Left ventricle myocardium superior (tissue), 1 donor: ENCODE measurements at places on chromosomes 7 and 10. TPM values are rescaled to one million over a fixed set of nuclear protein-coding genes. Genes with fewer than 3 reads are reported as not detected.

- no peak for DNase-seq
Measured at GRCh38 chr10:122171302-122172075, 99.6 kb upstream of the BTBD16 start.

- no peak for DNase-seq
Measured at GRCh38 chr10:12846718-12847117, 154.8 kb downstream of the CCDC3 start.

DNA sequence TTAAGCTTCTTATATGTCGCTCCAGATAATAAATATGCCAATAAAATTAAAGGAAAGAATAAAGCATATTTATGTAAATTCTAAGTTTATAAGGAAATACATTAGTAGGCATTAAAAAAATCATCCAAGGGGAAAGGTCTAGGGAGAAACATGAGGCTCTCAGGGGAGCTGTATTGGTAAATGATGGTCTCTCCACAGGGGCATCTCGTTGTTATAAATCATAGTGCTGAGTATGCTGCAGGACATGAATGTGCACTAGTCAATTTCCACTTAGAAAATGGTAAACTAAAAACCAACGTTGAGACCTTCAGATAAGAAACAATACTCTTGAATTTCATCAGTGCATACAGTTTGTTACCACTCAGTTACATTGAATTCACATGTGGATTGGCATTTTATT lies 194.0 kb upstream of the AHR start:
- no peak for DNase-seq

GRCh38 chr7:135682191-135682590 lies 19.9 kb downstream of the STMP1 start:
- no peak for DNase-seq

- no peak for DNase-seq
Measured at GRCh38 chr10:62193479-62193878, 75.2 kb downstream of the RTKN2 start.

GRCh38 chr10:49218480-49218879 lies 30.3 kb upstream of the TMEM273 start:
- DNase-seq, result no peak

GRCh38 chr7:42730586-42730985 lies 181.3 kb downstream of the C7orf25 start:
- no peak for DNase-seq

- no peak for DNase-seq
Measured at GRCh38 chr7:132532281-132532680, 44.0 kb downstream of the PLXNA4 start.

DNA sequence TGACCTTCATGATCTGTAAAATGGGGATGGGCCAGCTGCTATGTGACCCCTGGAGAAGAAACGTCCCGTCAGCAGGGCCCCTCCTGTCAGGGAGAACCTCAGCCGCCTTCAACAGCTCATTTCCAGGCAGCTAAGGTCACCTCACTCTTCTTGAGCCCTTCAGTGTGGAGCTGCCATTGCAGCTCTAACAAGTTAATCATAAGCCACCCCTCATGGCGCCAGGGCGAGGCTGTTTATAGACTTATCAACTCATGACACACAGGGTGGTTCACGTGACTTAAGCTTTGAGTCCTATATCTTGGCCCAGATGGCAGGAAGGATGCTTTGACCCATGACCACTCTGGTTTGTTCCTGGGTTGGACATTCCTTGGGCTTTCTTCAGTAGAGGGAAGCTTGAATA lies 315.1 kb downstream of the TNS3 start:
- DNase-seq, result no peak

DNA sequence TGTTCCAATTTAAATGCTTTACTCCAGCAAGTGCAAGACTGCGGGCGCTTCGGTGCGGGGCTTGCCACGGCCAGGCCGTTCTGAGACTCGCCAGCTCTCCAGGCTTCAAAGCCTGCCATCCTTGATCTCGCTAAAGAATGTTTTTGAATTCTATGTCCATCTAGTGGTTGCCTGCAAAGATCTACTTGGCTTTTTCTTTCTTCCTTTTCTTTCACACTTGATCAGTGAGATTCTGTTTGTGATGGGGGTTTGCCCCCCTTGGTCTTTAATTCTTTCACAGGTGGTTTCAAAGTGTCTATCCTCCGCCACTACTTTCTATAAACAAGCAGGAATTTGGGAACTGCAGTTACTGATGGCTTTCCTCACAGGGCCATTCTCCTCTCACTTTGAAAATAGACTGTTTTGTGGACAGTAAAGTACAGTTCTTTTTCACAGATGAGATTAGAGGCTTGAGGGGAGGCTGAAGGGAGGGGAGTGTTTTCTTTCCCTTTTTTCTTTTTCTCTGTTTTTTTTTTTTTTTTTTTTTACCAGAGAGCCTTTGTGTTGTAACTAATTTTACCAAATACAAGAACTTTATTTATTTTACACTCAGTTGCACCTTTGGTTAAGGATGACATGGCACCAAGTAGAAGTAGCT lies 15.2 kb upstream of the FBXW4 start:
- no peak for DNase-seq

GRCh38 chr10:27252267-27253000 lies 11.8 kb upstream of the ACBD5 start:
- DNase-seq, result peak; percentile 86

- DNase-seq, result no peak
Measured at GRCh38 chr10:78491812-78492211, 458.1 kb downstream of the RPS24 start.

DNA sequence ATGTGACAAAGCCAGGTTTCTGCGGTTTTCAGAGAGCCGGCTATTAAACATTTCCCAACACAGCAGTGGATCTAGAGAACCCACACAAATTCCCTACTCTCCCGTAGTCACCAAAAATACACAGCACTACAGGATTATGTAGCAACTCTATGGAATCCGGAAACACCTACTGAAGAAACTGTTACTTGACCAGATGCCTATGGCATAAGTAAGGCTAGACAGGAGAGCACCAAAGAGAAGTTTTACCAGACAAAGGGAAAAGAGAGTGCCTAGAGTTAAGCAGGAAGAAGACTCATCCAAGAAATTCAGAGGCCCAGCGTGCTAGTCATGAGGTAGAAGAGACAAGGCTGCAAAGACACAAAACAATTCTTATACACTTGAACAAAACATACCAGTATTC lies 321.1 kb downstream of the PARD3 start:
- DNase-seq, result no peak

- DNase-seq, result no peak
Measured at GRCh38 chr10:28242555-28243204, 60.2 kb downstream of the MPP7 start.

DNA sequence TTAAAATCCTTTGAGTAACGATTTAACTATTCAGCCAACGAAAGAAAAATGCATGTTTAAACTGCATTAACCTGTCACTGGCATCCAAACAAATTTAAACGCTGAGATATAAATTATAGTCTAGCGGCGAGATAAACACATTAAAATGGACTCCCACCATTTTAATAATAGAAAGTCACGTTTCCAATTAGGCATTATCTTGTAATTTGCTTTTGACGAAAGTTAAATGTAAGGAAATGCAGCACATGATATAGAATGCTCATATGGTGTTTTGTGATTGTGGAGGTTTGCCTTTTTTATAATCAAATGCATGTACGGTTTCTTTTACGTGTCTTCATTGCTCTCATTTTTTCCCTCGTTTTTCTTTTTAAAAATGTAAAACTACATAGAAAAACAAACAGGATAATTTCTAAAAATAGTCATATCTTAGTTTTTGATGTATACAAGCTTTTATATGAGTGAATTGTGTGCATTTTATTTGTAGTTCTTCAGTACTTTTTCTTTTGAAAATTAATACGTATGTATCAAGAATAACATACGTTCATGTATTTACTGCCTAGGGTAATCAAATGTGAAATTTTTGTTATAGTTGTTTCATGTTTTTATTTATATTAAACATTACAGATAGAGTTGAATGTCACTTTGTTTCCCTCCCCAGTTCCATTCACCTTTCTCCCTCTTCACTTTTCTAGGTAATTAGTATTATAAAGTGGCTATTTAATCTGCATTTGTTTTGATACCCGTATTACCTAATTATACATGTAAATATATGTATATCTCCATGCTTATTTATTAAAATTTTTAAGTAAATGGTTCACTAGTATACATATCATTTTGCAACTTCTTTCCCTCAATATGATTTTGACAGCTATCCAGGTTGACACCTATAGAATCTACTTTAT lies 1.1 kb upstream of the KLF14 start:
- DNase-seq, result no peak

DNA sequence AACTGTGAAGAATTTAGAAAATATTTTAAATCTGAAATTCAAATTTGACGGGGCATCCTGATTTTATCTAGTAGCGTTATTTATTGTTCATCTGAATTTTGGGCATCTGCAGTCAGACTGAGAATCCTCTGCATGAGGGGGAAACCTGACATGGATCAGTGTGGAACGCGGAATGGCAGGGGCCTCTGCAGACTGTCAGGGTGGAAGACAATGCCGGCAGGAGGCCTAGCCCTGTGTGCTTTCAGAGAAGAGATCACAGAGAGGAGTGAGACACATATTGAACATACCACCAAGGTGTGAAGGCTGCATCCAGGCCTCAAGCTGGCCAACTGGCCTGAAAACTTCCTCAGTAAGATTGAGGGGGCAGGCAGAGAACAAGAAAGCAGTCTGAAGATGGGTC lies 921.1 kb upstream of the GHITM start:
- no peak for DNase-seq

DNA sequence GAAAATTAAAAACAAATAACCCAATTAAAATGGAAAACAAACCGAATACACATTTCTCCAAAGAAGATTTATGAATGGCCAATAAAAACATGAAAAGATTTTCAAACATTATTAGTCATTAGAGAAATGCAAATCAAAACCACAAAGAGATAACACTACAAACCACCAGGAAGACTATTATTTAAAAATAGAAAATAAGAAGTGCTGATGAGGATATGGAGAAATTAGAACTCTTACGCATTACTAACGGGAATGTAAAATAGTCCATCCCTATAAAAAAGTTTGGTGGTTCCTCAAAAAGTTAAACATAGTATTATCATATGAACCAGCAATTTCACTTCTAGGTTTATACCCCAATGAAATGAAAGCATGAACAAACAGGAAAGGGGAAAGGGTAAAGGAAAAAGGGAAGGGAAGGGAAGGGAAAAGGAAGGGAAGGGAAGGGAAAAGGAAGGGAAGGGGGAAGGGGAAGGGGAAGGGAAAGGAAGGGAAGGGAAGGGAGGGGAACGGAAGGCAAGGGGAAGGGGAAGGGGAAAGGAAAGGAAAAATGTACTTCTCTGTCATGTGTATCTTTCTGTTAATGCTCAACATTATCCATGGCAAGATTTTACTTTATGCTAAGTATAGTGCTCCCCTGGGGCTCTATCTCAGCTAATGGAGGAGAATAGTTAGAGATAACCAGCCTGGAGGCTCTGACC lies 125.3 kb upstream of the RSU1 start:
- no peak for DNase-seq

DNA sequence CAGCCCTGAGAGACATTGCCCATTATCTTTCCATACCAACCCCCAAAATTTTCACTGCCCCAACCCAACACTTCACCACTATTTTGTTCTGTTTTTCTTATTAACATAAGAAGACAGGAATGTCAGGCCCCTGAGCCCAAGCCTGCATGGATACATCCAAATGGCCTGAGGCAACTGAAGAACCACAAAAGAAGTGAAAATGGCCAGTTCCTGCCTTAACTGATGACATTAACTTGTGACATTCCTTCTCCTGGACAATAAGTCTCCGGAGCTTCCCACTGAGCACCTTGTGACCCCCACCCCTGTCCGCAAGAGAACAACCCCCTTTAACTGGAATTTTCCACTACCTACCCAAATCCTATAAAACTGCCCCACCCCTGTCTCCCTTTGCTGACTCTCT lies 1076.4 kb upstream of the GHITM start:
- no peak for DNase-seq

- peak; percentile 76 for DNase-seq
Measured at GRCh38 chr10:71727738-71728737, 8.5 kb upstream of the C10orf105 start.

- DNase-seq, result peak; percentile 90
Measured at GRCh38 chr7:151083071-151083823, at the start of gene TMUB1. TMUB1 (minus strand) TSS chr7:151083493; CDS start chr7:151082563, 930 bp downstream.

The SBDS gene
- 208 TPM for total RNA-seq

The RPS24 gene
- 807 TPM for total RNA-seq

The RASA4B gene
- 7.5 TPM for total RNA-seq

The SYT15 gene
- total RNA-seq, result 3.6 TPM

The RNF148 gene
- total RNA-seq, result 0.22 TPM

The FAM25A gene
- not detected for total RNA-seq

The ITIH5 gene
- total RNA-seq, result 8.5 TPM

The SFRP5 gene
- 1.3 TPM for total RNA-seq

The GIMAP5 gene
- total RNA-seq, result 9.8 TPM

The SPDYE16 gene
- not detected for total RNA-seq

The SAP25 gene
- total RNA-seq, result 0.77 TPM

The SPDYE9 gene
- not detected for total RNA-seq

The GOLGA7B gene
- total RNA-seq, result not detected

The ZNF12 gene
- 15.5 TPM for total RNA-seq

The MUC3A gene
- total RNA-seq, result 0.57 TPM
